ENCODE measurements at places on chromosomes 4 and X. TPM values are rescaled to one million over a fixed set of nuclear protein-coding genes. Genes with fewer than 3 reads are reported as not detected.

The CXCL3 gene
- 0.63 TPM for total RNA-seq

The DOK7 gene
- 31.0 TPM for total RNA-seq

- H3K4me3 ChIP-seq: no peak overlapping the region
- DNase-seq: no peak
- H3K27me3 ChIP-seq: no peaks in the 10 kb centered on the region
- peaks cover 15% of the 10 kb centered on the region for H3K36me3 ChIP-seq
Observed at GRCh38 chrX:108132876-108133275, 41.3 kb downstream of the ATG4A start.

DNA sequence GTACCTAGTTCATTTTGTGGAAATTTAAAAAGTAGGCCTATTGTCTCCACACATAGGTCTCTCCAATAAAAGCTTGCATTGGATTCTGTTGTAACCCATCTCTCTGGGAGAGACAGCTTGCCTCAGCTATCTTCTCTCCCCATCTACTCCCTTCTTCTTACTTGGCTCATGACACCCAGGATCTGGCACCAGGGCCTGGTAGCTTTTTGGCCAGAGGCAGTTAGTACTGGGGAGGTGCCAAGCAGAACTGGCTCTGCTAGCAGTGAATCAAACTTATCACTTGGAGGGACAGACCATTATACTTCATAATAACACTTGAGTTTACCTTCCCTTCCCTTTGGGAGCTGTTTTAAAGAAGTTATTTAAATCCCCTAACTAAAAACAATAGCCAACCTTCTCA, 31.8 kb downstream of the PLAC1 start:
- no peak overlapping the region for H3K27ac ChIP-seq
- no peaks in the 10 kb centered on the region for H3K27me3 ChIP-seq
- no peaks in the 10 kb centered on the region for H3K4me1 ChIP-seq
- H3K4me3 ChIP-seq: no peak overlapping the region
- no peaks in the 10 kb centered on the region for H3K36me3 ChIP-seq

DNA sequence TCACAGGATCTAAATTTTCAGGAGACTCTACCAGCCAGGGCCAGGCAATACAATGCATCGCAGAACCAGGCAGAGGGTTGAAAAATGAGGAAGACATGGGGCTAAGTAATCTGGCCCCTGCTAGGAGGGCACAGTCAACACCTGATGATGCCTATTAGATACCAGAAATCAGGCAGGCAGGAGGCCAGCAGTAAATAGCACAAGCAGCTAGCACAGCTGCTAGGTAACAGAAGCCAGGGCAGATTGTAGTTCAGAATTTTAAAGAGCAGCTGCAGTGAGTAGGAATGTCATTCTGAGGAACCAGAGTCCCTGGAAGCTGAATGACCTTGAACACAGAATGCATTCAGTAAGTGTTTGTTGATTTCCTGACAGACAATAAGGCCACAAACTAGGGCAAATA, 38.8 kb upstream of the TRPC5OS start:
- H3K27me3 ChIP-seq: no peaks in the 10 kb centered on the region
- no peaks in the 10 kb centered on the region for H3K36me3 ChIP-seq
- no peaks in the 10 kb centered on the region for H3K4me1 ChIP-seq
- H3K27ac ChIP-seq: no peak overlapping the region
- no peak overlapping the region for H3K4me3 ChIP-seq

Data from right atrium auricular region (tissue), 2 donors.